ENCODE measurements at places on chromosomes 5 and 9. TPM values are rescaled to one million over a fixed set of nuclear protein-coding genes. Genes with fewer than 3 reads are reported as not detected.

FGF10 gene
- total RNA-seq = 1.6 TPM

CATSPER3 gene
- total RNA-seq = 0.32 TPM

KCNV2 gene
- not detected for total RNA-seq

PRUNE2 gene
- 1.3 TPM for total RNA-seq

PHYKPL gene
- 34.4 TPM for total RNA-seq

CCDC187 gene
- not detected for total RNA-seq

SPINK4 gene
- total RNA-seq = not detected

IFNA14 gene
- total RNA-seq = not detected

SRP19 gene
- 24.8 TPM for total RNA-seq

SCGB3A2 gene
- not detected for total RNA-seq

CFAP90 gene
- total RNA-seq = not detected

SLC1A3 gene
- total RNA-seq = 93.8 TPM

FOXD4L6 gene
- not detected for total RNA-seq

TLX3 gene
- not detected for total RNA-seq

F2RL2 gene
- total RNA-seq = 0.13 TPM

NDOR1 gene
- total RNA-seq = 5.5 TPM

ITGA2 gene
- 0.97 TPM for total RNA-seq

C9orf153 gene
- total RNA-seq = 0.22 TPM

EXD3 gene
- 6.9 TPM for total RNA-seq

HRH2 gene
- 41.2 TPM for total RNA-seq

FOXD4L4 gene
- not detected for total RNA-seq

ENG gene
- total RNA-seq = 118 TPM

TOPORS gene
- total RNA-seq = 7.8 TPM

ZNF879 gene
- total RNA-seq = 4.0 TPM

NEUROG1 gene
- total RNA-seq = not detected

KIF4B gene
- total RNA-seq = not detected

SPINK5 gene
- 0.35 TPM for total RNA-seq

GAPT gene
- 0.43 TPM for total RNA-seq

PNPLA7 gene
- total RNA-seq = 12.2 TPM

ANKRD55 gene
- not detected for total RNA-seq

CDH18 gene
- not detected for total RNA-seq

RMRP gene
- total RNA-seq = 19,155 TPM

CCL28 gene
- total RNA-seq = 0.81 TPM

C7 gene
- 272 TPM for total RNA-seq

IL5 gene
- not detected for total RNA-seq

COL5A1 gene
- total RNA-seq = 12.7 TPM

ZFP37 gene
- 1.0 TPM for total RNA-seq

NXNL2 gene
- not detected for total RNA-seq

BDP1 gene
- 12.8 TPM for total RNA-seq

TMEFF1 gene
- not detected for total RNA-seq

MARCOL gene
- not detected for total RNA-seq

GNA14 gene
- 1.9 TPM for total RNA-seq

DBH gene
- not detected for total RNA-seq

CCL21 gene
- 4.9 TPM for total RNA-seq

FAM78A gene
- 55.7 TPM for total RNA-seq

RANBP3L gene
- 0.38 TPM for total RNA-seq

INPP5E gene
- total RNA-seq = 10.5 TPM

UBE2QL1 gene
- total RNA-seq = 22.8 TPM

CNTNAP3 gene
- total RNA-seq = 10.1 TPM

DRD1 gene
- not detected for total RNA-seq

GPR21 gene
- not detected for total RNA-seq

SLC23A1 gene
- total RNA-seq = not detected

PCDHA11 gene
- not detected for total RNA-seq
